ENCODE measurements at places on chromosomes 7 and 10.

- no peak for DNase-seq
Measured at GRCh38 chr7:156461881-156462665, 178.5 kb upstream of the RNF32 start.

- DNase-seq = no peak
Measured at GRCh38 chr10:66565999-66566398, 359.8 kb upstream of the LRRTM3 start.

GRCh38 chr10:115827231-115828009 is 445.6 kb downstream of the GFRA1 start:
- no peak for DNase-seq

GRCh38 chr7:104980841-104981671 is 32.9 kb upstream of the KMT2E start:
- DNase-seq = peak; percentile 81

- peak; percentile 26 for DNase-seq
Measured at GRCh38 chr10:104123397-104123796, 1.4 kb downstream of the SFR1 start.

- DNase-seq = peak; percentile 1
Measured at GRCh38 chr10:94402843-94403379, 570 bp downstream of the TBC1D12 start.

GRCh38 chr7:5693529-5693928 is 87.9 kb downstream of the RNF216 start:
- DNase-seq = peak; percentile 57

GRCh38 chr10:5284311-5285057 is 80.3 kb upstream of the UCN3 start:
- DNase-seq = peak; percentile 37
